ENCODE measurements at places on chromosomes 11 and 22. TPM values are rescaled to one million over a fixed set of nuclear protein-coding genes. Genes with fewer than 3 reads are reported as not detected.

Gene MFRP
- total RNA-seq, result not detected

Gene RAB36
- 0.42 TPM for total RNA-seq

Gene OR4D5
- total RNA-seq, result not detected

Gene CHRDL2
- total RNA-seq, result not detected

Gene KRTAP5-10
- total RNA-seq, result not detected

Gene ZNF70
- total RNA-seq, result 1.4 TPM

Gene OR51B4
- total RNA-seq, result not detected

Gene GAL
- total RNA-seq, result 0.42 TPM

Gene SERHL2
- 2.4 TPM for total RNA-seq

Gene OR52W1
- not detected for total RNA-seq

DNA sequence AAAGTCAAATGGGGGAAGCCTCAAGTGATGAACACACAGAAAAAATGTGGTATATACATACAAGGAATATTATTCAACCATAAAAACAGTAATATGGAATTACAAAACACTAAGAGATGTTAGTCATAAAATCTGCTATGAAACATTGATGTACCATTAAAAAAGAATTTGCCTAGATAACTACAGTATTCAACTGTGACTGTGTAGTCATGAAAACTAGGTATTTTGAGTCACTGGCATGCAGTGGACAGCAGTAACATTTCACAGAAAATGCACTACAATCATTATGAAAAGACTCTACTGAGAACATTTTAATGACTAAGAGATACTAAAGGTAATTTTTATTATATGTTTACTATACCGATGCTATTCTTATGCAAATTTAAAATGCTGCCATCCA lies 11.7 kb downstream of the ZNF195 start:
- no peak for DNase-seq

GRCh38 chr22:25741692-25742626 lies at the start of gene MYO18B:
TSS of gene MYO18B (plus strand) at chr22:25742188. CDS start at chr22:25761093, 18,905 bp downstream.
- no peak for DNase-seq

DNA sequence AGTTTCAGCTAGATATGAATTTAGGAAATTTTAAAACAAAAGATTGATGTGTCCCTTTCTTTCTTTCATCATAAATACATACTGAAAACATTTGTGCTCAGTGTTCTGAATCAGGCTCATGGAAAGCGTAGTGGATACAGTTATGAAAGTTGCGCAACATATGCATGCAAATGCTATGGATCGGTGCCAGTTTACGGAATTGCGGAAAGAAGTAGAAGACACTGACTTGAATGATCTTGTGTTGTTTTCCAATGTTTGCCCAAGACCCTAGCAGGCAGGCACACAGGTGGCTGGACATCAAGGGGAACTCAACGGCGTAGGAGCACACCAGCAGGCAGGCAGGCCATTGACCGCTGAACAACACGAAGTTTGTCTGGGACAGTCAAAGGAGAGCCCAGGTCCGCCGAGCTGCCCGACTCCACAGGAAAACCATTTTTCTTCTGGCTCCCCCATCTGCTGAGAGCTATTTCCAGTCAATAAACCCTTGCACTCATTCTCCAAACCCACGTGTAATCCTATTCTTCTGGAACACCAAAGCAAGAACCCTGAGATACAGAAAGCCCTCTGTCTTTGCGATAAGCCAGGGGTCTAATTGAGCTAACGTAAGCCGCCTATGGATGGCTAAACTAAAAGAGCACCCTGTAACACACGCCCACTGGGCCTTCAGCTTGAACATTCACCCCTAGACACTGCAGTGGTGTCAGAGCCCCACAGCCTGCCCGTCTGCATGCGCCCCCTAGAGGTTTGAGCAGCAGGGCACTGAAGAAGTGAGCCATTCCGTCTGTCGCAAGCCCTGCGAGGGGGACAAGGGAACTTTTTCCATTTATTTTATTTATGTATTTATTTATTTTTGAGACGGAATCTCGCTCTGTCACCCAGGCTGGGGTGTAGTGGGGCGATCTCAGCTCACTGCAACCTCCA lies 7.4 kb upstream of the BIRC3 start:
- no peak for DNase-seq

DNA sequence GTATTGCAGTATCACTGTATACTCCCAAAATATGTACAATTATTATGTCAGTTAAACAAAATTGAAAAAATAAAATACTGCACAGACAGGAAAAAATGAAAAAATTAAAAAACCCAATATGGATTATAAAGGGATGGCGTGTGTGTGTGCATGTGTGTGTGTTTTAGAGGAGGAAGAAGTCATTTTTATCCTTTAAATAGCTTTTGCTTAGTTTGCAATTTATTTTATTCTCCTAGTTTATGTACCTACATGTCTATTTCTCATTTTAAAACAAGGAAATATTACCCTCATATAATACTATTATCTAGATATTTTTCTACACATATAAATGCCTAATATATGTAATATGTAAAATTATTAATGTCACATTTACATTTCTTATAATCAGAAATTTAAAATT lies 1144.3 kb downstream of the LRRC4C start:
- DNase-seq, result no peak

DNA sequence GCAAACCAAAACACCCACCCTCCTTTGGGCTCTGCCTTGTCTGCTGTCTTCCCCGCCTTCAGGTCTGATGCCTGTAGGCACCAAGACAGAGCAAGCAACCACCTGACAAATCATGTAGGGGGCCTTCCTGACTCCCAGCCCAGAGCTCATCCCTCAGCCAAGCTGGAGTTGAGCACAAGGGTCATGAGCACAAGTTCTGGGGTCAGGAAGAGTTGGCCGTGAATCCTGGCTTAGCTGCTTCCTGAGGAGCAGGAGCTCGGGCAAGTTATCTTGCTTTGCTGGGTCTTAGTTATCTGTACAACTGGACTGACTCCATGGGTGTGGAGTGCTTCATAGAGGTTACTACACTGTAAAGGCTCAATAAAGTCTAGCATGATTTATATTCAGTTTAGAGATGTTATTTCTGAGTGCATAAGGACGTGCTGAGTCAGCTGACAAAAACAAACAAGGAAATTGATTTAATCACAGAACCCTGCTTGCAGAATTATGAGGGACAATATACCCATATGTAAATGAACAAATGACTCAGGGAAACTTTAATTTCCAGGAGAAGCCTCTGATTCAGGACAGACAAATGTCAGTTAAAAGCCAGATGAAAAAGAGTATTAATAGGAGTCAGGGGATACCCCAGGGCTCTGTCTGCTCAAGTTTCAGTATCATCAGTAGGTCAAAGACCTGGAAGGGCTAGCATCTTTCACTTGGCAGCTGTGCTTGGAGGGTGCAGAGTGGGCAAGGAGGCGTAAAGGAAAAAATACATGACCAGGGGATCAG lies 15.0 kb upstream of the APOA1 start:
- DNase-seq, result no peak

GRCh38 chr11:18063862-18064434 lies 17.9 kb upstream of the TPH1 start:
- no peak for DNase-seq

DNA sequence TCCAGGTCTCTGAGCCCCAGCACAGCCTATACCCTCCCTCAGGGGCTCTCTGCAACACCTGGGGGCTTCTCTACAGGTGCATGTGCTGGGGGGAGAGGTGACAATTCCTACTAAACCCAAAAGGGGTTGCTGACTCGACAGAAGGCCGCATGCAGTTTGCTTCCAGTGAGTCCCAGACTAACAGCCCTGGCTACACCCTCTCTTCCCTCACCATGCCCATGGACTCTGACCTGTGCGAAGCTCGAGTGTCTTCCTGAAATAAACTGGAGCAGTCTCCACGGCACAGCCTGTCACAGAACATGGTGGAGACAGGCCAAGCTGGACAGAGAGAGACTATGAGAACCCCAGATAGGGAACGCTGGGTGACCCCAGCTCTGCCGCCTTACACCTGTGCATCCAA lies 16.6 kb downstream of the PLEKHA7 start:
- no peak for DNase-seq

DNA sequence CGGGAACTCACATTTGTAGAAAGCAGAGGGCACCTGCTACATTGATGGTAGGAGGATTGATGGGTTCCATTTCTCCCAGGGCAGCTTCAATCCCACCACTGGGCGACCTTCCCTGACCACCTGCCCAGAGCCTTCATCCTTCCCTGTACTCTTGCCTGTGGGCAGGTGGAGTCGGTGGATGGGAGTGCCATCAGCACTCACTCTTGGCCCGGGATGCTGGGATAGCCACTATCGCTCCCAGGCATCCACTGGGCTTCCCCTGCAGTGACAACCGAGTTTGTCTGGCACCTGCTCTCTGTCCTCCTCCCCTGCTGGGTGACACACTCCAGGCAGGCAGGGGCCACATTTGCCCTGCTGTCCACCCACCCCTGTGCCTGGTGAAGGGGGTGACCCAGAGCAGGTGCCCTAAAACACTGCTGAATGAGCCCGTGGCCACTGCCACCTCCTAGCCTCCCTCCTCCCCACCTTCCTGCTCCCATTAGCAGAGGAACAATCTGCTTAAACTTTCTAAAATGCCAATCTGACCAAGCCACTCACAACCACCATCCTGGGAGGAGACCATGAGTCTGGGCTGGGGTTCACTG lies 604.7 kb downstream of the TBC1D22A start:
- DNase-seq, result no peak

- DNase-seq, result no peak
Measured at GRCh38 chr11:77113382-77114088, 10.9 kb downstream of the OMP start.

GRCh38 chr11:811446-812245 lies 1.9 kb downstream of the RPLP2 start:
- DNase-seq, result no peak

- DNase-seq, result no peak
Measured at GRCh38 chr11:17221968-17222367, 14.2 kb upstream of the PIK3C2A start.

DNA sequence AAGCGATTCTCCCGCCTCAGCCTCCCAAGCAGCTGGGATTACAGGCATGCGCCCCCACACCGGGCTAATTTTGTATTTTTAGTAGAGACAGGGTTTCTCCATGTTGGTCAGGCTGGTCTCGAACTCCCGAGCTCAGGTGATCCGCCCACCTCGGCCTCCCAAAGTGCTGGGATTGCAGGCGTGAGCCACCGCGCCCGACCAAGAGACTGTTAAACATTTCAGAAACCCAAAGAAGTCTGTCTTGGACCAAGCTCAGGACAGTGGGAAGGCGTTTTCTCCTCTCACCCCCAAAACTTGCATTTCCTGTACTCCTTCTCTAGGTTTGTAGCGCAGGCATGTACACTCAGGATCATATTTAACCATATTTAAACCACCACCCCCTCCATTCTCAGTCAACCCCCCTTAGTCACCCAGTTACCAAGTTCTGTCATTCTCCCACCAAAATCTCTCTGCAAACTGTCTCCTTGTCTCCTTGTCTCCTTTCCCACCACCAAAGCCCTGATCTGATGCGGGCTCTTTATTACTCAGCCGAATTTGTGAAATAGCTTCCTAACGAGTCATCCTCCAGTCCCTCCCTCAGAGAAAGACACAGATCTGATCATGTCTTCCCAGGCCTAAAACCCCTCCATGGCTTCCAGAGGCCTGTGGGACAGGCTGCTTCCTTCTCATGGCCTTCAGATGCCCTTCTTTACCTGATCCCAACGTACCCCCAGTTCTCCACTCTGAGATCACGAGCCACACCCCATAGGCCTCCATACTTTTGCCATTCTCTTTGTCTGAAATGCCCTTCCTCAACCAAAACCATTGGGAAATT lies 29.0 kb upstream of the CREB3L1 start:
- no peak for DNase-seq

DNA sequence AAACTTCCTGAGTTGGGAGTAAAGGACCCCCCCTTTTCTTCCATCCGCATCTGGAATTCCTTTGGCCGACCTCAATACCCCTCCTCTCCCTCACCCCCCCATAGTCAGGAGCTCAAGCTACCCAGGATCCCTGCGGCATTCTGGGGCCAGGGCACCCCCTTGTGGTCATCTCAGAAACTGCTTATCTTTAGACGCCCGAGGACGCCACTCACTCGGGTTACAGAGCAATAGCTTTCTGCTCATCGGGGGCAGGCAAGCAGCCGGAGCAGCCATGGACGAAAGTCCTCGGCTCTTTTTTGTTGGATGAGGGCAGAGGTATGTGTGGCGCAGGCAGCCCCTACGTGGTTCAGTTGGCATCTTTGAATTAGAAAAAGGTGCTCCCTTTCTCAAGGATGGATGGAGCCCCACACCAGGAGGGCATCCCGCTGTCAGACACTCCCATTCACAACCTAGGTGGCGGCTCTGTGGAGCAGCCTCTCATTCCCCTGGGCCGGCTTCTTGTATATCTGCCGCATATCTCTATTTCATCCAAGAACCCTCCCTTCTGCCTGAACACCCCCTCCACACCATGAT lies 2.3 kb downstream of the C1QTNF5 start:
- DNase-seq, result peak; percentile 81

DNA sequence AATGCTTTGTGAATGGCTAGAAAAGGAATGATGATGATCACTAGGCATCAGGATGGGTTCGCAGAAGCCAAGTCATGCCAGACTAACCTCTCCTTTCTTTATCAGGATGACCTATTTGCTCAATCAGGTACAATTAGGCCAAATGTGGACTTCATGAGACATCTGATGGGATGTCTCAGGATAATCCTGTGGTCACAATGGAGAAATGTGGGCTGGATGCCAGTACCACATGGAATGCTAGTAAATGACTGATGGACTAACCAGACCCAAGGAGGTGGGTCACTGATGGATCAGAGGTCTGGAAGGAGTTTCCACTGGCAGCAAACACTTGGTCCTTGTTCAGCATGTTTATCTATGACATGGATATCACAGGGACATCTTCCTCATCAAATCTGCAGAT lies 94.8 kb upstream of the PHOX2A start:
- DNase-seq, result no peak

- no peak for DNase-seq
Measured at GRCh38 chr11:66287211-66287888, 1.6 kb downstream of the YIF1A start.

- no peak for DNase-seq
Measured at GRCh38 chr22:17836992-17837742, 62.9 kb upstream of the BID start.

GRCh38 chr11:97908354-97908753 lies 1112.4 kb upstream of the CNTN5 start:
- DNase-seq, result no peak

DNA sequence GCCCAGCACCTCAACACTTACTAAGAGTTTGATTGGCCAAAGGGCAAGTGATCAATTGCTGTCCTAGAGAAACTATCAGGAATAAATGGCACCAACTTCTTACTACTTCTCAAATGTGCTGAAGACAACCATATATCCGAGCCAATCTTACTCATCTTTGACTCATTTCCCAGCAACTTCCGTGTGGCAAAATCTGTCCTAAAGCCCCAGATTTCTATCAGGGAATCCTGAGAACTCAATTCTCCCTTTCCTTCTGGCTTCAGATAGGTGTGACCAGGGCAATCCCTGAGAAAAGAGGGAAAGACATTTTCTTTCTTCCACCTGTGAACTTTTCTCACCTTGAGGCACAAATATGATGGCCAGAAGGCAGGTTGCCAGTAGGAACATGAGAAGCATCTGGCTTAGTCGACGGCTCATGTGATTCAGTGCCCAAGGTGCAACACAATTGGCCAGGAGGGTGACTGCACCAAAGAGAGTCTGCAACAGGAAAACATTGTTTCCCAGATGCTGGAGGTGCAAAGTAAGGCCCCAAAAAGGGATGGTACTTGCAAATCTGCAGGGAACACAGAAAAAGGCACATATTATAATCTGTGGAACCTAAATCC lies 21.8 kb upstream of the SLC22A24 start:
- DNase-seq, result no peak

All from thymus (tissue), 14 donors.